Effector memory CD8-positive, alpha-beta T cell (primary cell): ENCODE measurements at places on chromosomes 3 and 15.

DNA sequence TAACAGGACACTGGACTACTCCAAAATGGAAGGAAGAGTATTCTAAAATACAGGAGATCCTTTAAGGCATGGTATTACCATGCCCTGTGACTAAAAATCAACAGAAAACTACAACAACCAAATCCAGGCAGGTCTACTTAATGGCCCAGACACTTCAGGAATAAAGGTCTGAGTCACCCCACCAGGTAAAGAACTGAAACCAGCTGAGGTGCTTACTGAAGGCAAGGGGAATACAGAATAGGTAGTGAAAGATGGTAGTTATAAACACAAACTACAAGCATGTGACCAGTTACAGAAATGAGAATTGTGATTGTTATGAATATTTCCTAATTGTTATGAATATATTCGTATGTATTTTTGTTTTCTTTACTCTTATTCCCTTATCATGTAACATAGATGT is 13.4 kb downstream of the IFT57 start:
- DNase-seq: no peak

GRCh38 chr15:68789534-68790241 is 31.0 kb downstream of the ANP32A start:
- DNase-seq: no peak

DNA sequence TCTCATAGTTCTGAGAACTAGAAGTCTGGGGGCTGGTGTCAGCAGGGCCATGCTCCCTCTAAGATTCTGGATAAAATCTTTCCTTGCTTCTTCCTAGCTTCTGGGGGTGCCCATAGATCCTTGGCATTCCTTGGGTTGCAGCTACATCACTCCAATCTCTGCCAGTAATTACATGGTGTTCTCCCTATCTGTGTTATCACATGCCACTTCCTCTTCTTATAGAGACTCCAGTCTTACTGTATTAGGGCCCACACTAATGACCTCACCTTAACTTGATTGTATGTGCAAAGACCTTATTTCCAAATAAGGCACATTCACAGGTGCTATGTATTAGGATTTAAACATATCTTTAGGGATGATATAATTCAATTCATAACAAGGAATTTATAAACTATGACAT is 618.5 kb downstream of the FGF12 start:
- no peak for DNase-seq

DNA sequence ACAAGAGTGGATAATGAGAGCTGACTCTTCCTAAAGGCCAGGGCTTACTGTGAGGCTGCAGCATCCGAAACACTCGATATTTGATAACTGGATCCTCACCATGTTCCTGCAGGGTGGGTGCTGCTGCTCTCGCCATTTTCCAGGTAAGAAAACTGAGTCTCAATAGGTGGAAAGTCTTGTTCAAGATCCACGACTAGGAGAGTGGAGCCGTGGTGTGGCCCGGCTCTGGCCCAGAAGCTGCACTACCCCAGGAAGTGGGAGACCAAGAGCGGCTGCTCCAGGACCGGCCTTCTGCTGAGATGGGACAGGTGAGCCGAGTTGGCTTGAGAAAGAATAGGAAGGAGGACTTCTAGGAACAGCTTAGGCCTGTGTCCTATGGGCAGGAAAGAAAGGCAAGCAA is 121.6 kb downstream of the SMAD6 start:
- no peak for DNase-seq

GRCh38 chr3:197858133-197858532 is 67.1 kb downstream of the LRCH3 start:
- no peak for DNase-seq

- no peak for DNase-seq
Measured at GRCh38 chr3:137471130-137471529, 293.0 kb upstream of the SOX14 start.

DNA sequence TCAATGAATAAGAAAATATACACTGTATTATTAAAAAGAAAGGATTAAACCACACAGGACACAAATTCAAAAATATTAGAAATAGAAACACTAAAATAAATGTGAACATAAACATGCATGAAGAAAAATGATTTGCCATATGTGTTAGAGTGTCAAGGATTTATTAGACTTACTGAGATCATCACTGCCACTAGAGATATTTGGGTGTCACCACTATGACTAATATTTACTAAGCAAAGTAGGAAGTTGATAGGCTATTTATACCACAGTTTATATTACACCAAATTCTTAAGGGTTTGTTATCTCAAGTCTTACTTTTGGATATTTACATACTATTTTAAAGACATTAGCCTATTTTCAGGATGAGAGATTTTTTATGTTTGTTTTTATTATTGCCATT is 575.0 kb upstream of the SGO1 start:
- DNase-seq: no peak

DNA sequence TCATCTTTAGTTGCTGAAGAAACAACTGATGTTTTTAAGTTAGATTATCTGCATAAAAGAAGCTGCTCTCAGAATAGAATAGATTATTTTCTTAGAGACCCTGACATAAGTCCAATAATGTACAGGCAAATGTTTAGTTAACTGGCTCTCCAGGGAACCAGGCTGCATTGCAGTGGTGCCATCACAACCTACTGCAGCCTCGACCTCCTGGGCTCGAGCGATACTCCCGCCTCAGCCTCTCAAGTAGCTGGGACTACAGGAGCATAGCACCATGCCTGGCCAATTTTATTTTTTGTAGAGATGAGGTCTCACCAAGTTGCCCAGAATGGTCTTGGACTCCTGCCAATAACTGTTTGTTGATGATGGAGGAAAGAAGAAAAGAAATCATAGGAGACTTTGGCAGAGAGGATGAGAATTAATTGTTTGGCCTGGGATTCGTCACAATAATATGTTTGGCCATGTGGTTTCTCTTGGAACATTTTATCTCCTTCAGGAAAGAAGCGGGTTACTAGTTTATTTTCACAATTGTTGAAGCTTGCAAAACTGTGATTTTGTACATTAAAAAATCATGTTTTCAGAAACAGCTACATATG is 429.2 kb downstream of the CADM2 start:
- DNase-seq: no peak

- DNase-seq: no peak
Measured at GRCh38 chr15:66101715-66102395, 151.7 kb downstream of the MEGF11 start.

GRCh38 chr3:167798443-167798842 is 62.9 kb downstream of the SERPINI1 start:
- DNase-seq: no peak

DNA sequence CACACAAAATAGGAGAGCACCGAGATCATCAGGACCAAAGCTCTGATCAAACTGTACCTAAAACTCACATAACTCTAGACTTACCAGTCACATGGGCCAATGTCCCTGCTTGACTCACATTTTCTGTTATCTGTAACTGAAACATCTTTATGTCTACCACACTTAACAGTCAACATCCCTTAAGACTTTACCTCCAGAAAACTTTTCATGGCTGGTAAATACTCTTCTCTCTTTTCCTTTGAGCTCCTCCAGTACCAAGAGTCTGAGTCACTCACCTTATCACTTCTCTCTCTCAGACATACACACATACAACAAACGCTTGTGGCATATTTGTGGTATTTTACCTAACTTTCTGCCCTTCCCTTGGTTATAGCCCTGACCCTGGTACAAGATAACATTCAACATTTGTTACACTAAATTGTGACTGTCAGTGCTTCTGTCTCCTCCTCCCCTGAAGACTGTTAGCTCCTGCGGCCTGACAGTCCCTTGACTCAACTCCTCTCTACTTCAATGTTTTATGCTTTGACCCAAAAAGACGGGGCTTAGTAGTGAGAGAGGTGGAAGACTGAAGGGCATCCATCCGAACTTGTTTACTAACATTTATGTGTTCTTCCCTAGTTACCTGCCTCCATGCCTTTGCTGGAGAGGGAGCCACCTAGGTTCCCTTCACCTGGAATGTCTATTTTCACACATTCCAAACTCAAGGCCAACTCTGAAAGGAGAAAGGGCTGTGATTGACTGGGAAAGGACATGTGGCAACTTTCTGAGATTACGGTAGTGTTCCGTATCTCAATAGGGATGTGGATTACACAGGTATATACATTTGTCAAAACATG is 3.7 kb upstream of the EFHB start:
- DNase-seq: no peak

- no peak for DNase-seq
Measured at GRCh38 chr3:100830931-100831330, 121.6 kb downstream of the TFG start.

- no peak for DNase-seq
Measured at GRCh38 chr3:186514296-186515002, 29.7 kb downstream of the CRYGS start.

DNA sequence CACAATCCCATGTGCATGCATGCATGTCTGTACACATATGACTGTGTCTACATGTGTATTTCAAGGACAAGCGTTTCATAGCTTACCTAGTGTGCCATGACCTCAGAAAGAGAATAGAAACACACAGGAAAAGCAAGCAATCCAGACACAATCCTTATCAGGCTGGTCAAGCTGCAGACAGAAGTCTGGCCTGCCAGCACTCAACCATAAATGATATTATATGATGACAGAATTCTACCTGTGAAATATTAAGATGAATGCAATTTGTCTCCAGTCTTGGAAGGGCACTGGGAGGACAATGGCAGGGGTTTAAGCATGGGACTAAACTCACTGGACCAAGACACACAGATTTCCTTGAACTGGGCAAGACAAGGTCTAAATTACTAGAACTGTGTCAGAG is 50.9 kb upstream of the ARL6 start:
- DNase-seq: no peak

DNA sequence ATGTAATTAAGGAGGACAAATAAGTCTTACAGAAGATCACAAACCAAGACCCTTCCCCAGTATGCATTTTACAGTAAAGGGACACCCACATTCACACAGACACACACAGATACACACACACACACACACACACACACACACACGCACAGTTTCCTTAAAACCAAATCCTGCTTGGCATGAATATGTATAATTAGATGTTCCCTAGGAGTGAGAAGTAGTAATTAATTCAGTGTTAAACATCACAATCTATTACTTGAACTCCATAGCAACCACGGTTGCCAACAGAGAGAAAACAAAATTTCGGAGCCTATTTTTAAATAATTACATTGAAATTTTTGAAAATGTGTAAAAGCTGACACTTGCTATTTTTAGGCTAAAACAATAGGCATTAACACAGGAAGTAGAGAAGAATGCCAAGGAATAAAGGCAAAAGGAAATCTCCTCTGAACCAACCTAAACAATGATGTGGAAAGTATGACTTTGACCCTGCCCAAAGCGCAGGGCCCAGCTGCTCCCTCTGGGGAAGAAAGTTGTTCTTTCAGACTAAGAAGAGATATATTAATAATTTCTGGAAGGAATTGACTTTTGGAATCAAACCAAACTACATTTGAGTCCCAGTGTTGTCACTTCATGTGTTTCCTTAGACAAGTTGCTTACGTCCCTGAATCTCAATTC is 215.3 kb downstream of the CPNE4 start:
- DNase-seq: no peak

DNA sequence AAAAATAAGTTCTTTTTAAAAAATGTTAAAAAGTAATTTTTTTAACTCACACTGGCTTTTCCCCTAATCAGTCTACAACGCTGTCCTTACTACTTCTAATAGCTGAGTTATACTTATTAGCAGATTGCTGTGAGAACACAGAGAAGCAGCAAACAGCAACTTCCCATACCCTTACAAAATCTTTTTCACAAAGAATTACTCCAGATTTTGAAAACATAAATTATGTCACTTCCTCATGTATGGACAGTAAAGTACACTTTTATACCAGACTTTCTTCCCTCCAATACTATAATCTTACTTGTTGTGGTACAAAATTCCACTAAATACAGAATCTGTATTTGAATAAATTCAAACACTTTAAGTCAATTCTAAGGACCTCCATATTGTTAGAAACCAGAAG is 2.1 kb downstream of the PHC3 start:
- no peak for DNase-seq

DNA sequence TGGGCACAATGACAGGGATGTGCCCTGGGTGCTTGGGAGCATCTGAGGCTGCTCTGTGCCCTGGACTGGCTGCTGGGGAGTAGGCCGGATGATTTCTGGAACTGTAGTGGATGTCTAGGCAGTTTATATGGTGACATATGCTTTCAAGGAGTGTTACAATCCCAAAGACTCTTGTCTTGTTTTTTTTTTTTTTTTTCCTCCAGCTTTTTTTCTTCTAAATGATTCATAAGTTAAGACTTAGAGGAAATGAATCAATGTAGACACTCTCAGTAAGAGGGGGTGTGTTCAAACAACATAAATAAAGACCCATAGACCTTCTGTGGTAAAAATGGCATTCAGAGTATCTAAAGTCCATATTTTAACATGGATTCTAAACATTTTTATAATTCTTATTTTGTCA is 706.1 kb upstream of the GOLIM4 start:
- DNase-seq: no peak

- DNase-seq: no peak
Measured at GRCh38 chr3:149975919-149976318, 5.2 kb upstream of the PFN2 start.

DNA sequence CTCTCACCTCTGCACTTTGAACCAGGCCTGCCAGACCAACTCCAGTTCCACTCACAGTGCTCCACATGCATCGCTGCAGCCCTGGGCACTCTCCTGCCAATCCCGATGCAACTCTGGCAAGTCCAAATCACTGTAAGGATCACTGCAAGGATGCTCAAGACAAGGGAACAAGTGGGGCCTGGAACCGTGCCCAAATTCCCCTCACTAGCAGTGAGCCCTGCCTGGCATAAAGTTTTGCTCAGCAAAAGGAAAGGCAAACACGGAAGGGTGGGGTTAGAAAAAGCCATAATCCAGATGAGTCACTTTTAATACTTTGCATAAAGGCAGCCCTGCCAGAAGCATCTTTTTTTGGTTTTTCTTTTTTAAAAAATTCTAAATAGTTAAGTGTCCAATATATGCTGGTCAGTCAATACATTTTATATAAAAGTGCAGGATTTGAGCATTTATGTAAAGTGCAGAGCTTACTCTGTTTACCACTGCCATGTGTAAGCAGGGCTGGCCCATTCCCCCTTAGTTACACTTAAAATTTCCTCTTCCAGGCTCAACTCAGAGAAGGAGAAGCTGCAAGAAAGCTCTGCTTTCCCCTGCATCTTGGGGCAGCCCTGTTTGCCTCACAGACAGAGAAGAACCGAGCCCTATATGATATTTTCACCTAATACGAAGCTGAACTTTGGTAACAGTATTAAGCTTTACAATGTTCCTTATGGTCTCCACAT is 102.2 kb downstream of the CD47 start:
- no peak for DNase-seq

DNA sequence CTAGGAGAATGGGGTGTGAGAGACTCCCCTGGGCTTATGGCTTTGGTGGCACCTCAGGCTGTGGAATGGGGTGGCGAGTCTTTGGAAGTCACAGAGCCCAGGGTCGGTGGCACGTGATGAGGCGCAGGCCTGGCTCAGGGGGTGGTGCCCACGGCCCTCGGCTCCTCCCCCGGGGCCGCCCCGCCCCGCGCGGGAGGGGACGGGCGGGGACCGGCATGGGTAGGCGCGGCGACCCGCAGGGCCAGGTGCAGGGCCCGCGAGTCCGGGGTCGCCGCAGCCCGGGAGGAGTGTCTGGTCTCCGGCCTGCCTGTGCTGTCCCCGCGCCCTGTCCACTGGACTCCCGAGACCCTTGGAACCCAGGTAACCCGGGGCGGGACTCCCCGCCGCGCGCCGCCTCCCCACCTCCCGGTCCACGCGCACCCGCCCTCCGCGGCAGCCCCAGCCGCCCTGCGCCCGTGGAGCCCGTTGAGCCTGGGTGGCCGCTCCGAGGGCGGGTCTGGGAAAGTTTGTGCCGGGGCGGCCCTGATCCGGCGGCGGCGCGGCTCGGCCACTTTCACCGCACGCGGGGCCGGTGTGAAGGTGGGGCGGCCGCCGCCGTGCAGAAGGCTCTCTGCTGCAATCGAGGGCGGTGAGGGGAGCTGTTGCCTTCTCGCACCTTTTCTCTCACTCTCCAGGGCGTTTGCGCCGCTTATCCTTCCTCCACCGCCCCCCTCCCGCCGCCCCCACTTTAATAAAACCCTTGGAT is at the start of gene PAQR5:
TSS of gene PAQR5 (plus strand) at position 216 of the 745 bp plus-strand sequence. CDS start 61,169 bp downstream, outside the sequence.
- no peak for DNase-seq
